ENCODE measurements at places on chromosomes 12 and 14.
A peak's percentile ranks its signal among the peaks of the same experiment; 100 is the strongest.

- DNase-seq: peak; percentile 49
Measured at GRCh38 chr14:105491366-105491973, 424 bp downstream of the TEDC1 start.

DNA sequence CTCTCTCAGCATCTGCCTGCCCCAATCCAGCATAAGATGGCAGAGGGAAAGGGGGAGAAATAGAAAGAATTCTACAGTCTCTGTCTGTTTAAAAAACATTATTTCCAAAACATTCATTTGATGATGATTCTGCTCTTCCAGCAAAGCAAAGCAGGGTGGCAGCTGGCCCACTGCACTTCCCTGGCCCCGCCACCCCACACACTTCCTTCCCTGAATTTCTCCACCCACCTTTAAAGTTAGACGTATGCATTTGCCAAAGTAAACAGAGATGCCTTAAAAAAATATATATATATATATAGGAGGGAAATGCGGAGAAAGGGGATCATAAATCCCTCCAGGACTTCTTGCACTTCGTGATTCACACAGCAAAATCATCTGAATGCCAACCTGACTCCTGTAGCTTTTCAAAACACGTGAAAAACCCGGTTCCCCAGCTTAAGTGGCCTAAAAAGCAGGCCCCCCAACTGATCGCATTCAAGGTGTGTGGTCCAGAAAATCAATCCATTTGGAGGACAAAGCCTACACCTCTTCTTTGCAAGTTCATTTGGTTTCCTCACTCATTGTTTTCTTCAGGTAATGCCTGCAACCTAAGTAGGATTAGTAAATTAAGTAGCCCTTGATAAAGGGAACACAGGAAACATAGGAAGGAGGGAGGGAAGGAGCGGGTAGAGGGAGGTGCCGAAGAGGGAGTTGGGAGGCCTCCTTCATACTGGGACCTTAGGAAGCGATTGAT lies 68.8 kb downstream of the LLPH start:
- DNase-seq: no peak

GRCh38 chr14:78848234-78848820 lies 678.2 kb downstream of the NRXN3 start:
- DNase-seq: peak; percentile 33

- no peak for DNase-seq
Measured at GRCh38 chr14:78985668-78986381, 815.7 kb downstream of the NRXN3 start.

- DNase-seq: peak; percentile 20
Measured at GRCh38 chr12:59084511-59085375, 164.4 kb upstream of the LRIG3 start.

- peak; percentile 59 for DNase-seq
Measured at GRCh38 chr12:28172434-28173030, 17.7 kb upstream of the CCDC91 start.

DNA sequence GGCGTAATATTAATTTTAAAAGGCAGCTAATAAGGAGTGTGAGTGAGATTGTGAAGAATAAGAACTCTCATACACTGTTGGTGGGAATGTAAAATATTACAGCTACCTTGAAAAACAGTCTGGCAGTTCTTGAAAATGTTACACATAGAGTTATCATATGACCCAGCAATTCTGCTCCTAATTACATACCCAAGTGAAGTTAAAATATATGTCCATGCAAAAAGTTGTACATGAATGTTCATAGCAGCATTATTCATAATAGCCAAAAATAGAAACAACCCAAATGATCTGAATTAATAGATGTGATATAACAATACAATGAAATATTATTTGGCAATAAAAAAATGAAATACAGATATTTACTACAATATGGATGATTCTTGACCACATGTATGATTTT lies 68.2 kb downstream of the RASSF8 start:
- no peak for DNase-seq

- DNase-seq: no peak
Measured at GRCh38 chr12:62776997-62777396, 158.0 kb downstream of the PPM1H start.

- peak; percentile 57 for DNase-seq
Measured at GRCh38 chr12:65826353-65827171, 2.3 kb downstream of the HMGA2 start.

DNA sequence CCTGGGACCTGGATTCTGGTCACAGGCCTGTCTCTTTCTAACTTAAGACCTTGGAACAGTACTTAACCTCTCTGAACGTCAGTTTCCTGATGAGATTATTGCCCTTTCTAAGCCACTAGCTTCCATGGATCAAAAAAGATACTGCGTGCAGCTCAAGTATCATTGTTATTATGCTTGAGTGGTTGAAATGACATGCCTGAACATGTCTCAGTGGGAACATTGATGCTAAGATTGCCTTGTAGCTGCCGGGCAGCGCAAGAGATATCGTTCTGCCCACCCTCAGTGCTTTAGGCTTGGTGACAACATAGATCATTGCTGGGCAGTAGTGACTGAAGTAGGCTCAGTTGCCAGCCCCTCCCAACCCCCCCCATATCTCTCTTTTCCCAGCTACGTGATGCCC lies 131.9 kb downstream of the SMOC1 start:
- DNase-seq: no peak

GRCh38 chr14:56887216-56887615 lies 76.9 kb upstream of the OTX2 start:
- DNase-seq: no peak

DNA sequence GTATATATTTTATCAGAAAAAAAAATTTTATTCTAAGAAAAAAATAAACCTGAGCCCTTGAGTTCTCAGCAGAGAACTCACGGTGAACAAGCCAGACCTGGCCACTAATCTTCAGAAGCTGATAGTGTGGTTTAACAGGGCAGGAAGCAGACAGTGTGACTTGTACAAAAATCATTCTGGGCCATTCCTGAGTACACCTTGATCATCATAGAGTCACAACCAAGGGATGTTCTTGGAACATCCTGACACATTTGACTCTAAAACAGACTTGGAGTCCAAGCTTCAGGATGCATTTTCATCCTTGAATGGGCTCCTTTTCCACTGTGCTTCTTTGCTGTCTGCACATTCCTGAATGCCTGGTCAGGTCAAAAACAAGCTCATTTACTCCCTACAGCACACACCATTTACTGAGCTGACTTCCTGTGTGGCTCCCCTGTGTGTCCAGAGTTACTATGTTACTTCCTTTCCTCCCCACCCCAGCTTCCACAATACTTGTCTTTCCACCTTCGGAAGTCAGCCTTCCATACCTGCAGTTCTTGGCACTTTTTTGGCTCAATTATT lies 112.0 kb downstream of the ANO6 start:
- no peak for DNase-seq

GRCh38 chr12:91951571-91951970 lies 194.1 kb downstream of the BTG1 start:
- DNase-seq: no peak

DNA sequence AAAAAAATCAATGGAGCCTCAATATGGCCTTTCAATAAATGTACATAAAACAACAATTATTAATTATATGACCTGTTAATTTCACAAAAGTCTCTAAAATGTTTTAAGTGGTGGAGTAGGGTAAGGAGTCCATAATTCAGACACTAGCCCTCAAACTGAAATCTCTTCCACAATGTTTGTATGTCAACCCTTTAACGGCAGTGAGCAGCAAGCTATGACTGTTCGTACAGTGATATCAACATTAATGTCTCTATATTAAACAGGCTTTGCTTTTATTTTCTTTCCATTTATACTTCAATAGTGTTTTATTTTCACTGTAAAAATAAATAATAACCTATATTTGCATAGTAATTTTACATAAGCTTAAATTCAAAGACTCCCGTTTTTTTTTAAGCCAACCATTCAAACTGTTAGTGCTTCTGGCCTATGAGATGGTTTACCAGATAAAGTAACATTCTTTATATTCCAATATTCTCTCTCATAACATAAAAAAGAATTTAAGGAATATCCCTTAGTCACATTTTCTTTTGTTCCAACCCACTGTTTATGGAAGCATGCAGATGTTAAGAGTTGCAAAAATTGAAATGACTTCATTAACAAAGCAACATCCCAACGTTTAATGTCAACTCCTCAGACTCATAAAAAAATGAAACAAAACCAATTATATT lies 2.3 kb downstream of the CDK17 start:
- no peak for DNase-seq

DNA sequence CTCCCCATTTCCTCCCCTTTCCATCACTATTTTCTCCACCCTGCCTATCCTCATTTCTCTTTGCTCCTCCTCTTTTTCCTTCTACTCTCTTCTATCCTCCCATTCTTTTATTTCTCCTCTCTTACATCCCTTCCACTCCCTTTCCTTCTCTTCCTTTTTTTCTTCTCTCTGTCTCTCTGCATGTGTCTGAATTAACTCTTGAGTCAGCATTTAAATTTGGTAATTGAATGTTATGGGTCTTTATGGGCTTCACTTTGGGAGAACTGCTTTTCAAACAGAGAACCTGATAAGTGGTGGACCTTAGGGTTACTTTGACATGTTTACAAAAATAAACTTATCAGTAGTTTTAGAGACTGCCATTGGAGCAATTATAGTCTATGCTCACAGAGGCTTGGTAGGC lies 992.7 kb downstream of the NRXN3 start:
- no peak for DNase-seq

DNA sequence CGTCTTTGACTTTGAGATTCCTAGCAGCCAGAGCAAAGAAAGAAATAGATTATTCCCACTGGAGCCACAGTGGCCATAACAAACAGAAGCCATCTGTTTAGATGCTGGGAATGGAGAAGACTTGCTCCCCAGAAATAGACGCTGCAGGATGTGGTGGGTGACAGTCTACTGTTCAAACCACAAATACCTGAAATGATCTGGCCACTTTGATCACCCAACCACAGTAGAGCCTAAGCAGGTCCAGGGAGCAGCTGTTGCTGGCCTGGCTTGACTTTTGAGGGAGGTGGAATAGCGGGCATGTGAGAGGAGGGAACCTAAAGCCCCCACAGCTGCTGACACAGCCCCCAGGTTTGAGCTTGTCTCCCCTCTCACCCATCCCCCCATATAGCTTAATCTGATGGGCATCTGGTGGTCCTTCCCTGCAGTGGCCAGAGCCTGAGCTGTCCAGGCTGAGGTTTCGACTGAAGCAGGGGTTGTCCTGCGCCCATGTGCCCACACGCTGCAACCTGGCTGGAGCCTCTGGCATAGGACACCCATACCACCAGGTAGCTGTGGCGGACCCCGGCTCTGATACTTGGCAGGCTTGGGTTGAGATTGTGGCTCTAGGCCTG lies 38.7 kb downstream of the SH2B3 start:
- DNase-seq: peak; percentile 70

DNA sequence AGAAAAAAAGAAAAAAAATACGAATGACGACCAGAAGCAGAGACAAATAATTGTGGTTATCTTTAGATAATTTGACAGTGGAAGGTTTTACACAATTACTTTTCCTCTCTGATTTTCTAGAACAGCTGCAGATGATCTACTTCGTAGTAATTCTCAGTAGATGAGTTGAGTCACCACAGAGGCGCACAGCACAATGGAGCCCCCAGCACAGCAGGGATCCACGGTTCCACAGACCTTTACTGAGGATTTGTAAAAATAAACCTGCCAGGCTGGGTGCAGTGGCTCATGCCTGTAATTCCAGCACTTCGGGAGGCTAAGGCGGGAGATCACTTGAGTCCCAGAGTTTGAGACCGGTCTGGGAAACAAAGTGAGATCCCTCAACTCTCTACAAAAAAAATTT lies 29.3 kb downstream of the AMN start:
- no peak for DNase-seq
